ENCODE measurements at places on chromosomes 1 and 21.

DNA sequence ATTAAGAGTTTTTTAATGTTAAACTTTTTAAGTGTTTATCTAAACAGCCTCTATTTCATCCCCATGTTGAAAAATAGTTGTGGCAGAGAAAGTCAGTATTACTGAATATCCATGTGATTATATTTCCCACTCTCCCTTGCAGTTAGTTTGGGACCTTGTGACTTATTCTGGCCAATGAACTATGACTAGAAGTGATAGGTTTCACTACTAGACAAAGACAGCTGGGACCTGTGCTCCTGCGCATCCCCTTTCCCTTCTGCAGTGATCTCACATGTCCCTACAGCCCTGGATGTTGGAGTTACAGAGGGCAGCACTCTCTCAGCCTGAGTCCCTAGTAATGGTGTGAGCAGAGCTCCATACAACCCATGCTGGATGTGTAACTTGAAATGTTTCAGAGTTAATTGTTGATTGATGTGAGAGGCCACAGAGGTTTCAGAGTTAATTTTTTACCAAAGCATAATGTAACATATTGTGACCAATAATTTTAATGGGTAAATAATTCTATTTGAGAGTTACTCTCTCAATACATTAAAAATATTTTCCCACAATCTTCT, 18.7 kb upstream of the SAMD13 start:
- DNase-seq = no peak

DNA sequence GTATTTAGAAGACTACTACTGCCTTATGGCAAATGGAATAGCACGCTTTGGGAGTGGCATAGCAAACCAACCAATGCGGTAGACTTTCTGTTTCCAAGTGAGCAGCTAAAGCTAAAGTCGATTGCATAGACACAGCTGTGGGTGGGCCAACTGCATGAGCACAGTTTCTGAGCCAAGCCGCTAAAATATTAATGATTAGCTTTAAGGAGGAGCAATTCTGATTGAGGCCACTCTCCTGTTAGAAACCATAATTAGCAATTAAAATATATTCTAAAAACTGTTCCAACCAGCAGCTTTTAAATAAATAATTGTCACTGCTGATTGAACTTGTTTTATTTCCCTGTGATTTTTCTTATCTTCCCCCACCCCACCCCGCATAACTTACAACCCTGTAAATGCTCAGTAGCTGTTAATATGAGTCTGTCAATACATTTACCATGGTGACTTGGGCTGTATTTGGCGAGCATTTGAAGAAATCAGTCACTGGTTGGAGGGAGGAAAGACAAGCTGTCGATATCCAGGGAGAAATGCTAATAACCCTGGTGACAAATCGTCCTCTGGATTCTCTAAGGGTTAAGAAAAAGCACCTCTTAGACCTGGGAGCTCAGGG, 32.2 kb downstream of the RNF220 start:
- no peak for DNase-seq

GRCh38 chr1:103761896-103762295, 12.2 kb downstream of the AMY1C start:
- DNase-seq = no peak

GRCh38 chr1:109466452-109467300, at the start of gene SYPL2:
Gene SYPL2 (plus strand): TSS chr1:109466546. CDS start chr1:109466844, 298 bp downstream.
- DNase-seq = peak; percentile 50

GRCh38 chr1:10980094-10980577, 32.3 kb upstream of the TARDBP start:
- peak; percentile 84 for DNase-seq

DNA sequence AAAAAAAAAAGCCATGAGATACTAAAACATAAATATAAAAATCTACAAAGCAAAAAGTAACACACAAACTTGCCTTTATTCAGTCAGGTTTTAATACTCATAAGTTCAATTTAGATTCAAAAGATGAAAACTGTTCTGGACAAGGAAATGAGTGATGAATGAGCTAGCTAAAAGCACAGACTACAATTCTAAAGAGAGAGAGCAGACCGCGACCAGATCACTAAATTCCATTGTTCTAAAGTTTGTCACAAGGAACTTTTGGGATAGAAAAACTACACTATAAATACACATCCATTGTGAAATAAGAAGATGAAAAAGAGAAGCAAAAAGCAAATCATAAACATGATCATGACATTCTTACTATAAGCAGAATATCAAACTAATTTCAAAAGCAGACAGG, 1.7 kb downstream of the ODF2L start:
- peak; percentile 48 for DNase-seq

- peak; percentile 60 for DNase-seq
Measured at GRCh38 chr1:25550155-25550506, 6.7 kb downstream of the LDLRAP1 start.

GRCh38 chr1:10863886-10864285, 67.4 kb upstream of the CASZ1 start:
- no peak for DNase-seq

- DNase-seq = peak; percentile 69
Measured at GRCh38 chr1:109266965-109267364, 16.0 kb downstream of the PSRC1 start.

DNA sequence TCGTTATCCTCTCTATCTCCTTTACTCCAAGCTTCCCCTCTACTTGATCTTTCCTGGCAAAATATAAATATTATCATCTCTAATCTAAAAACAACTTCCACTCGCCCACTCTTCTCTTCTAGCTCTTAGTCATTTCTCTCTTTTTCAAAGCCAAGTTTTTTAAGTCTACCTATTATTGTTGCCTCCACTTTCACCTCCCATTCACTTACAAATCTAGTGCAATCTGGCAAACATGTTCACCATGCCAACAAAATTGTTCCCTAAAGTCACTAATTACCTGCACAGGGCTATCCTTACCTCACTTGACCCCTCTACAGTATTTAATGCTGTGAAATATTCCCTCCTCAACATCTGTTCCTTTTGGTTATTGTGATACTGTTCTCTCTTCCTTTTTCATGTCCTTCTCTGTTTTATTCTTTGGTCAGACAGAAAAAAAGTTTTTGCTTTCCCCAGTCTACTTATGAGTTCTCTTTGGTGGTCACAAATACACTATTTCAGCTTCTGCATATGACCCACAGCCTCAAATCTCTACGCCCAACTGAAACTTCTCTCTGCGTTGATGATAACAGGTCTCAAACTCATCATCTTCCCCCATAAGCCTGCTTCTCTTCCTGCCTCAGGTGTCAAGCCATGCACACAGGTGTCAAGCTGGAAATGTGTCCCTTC, 31.9 kb upstream of the RAP1A start:
- no peak for DNase-seq

DNA sequence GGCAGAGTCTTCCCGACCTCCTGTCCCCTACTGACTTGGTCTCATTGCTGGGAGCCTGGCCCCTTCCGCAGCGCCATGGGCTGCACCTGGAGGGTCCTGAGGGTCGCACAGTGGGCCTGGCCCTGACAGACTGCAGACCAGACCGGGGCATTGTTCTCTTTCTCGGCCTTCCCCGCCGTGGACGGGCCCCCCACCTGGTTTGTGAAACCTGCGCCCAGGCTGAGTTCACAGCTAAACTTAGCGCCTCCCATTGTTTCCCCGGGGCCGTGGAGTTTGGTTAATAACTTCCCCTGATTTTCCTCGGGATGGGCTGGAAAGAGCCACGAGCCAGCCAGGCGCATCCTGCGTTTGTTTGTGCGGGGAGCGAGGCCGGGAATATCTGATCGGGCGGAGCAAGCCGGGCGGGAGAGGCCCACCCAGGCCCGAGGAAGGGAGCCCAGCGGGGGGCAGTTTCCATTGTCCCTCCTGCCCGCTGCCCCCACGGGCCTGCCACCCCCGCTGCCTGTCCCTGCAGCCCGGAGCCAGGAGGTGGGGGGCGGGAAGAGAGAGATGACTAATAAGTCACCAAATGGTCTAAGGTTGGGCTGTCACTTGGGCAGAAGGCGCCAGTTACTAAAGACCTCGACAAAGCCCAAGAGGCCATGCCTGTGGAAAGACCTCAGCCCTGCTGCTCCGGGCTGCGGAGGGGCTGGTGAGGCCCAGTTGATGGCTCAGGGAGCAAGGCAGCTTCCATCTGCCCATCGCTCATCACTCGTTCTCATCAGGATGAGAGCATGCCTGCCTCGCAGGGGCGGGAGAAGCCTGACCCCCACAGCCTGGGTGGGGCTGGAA, 39.0 kb upstream of the ARHGEF16 start:
- no peak for DNase-seq

Measured in EL (cell line).